Adrenal gland (tissue), 19 donors: ENCODE measurements at places on chromosomes 5 and 9. TPM values are rescaled to one million over a fixed set of nuclear protein-coding genes. Genes with fewer than 3 reads are reported as not detected.

GRCh38 chr9:126699401-126699881, 85.7 kb downstream of the LMX1B start:
- H3K4me3 ChIP-seq, result no peak overlapping the region
- peaks cover 5% of the 10 kb centered on the region for H3K27me3 ChIP-seq
- peaks cover 1% of the 10 kb centered on the region for H3K4me1 ChIP-seq
- no peak overlapping the region for H3K27ac ChIP-seq
- H3K36me3 ChIP-seq, result no peaks in the 10 kb centered on the region
- no peak for DNase-seq

GRCh38 chr5:160555581-160555970, 133.9 kb downstream of the PTTG1 start:
- no peak overlapping the region for H3K4me3 ChIP-seq
- no peaks in the 10 kb centered on the region for H3K27me3 ChIP-seq
- H3K27ac ChIP-seq, result no peak overlapping the region
- DNase-seq, result no peak
- no peaks in the 10 kb centered on the region for H3K36me3 ChIP-seq
- H3K4me1 ChIP-seq, result no peaks in the 10 kb centered on the region

DNA sequence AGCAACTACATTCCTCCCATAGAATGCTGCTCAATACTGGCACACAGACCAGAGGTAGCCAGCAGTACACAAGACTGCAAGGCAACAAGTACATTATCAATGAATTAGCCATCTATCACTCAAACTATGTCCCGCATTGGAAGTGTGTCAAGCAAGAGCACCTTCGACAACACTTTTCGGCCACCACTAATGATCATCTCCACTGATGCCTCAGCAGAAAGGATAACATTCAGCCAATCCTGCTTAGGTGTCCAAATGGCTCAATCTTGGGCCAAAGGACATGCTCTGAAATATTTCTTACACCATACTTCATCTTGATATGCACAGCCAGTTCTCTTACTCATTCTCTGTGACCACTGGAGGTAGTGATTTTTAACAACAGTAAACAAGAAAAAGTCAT, 25.0 kb downstream of the SKP1 start:
- no peak overlapping the region for H3K4me3 ChIP-seq
- H3K36me3 ChIP-seq, result peaks cover 73% of the 10 kb centered on the region
- H3K27me3 ChIP-seq, result no peaks in the 10 kb centered on the region
- peak overlapping the region; percentile 67 for H3K27ac ChIP-seq
- H3K4me1 ChIP-seq, result peaks cover 4% of the 10 kb centered on the region

Gene INSL6
- total RNA-seq, result not detected

DNA sequence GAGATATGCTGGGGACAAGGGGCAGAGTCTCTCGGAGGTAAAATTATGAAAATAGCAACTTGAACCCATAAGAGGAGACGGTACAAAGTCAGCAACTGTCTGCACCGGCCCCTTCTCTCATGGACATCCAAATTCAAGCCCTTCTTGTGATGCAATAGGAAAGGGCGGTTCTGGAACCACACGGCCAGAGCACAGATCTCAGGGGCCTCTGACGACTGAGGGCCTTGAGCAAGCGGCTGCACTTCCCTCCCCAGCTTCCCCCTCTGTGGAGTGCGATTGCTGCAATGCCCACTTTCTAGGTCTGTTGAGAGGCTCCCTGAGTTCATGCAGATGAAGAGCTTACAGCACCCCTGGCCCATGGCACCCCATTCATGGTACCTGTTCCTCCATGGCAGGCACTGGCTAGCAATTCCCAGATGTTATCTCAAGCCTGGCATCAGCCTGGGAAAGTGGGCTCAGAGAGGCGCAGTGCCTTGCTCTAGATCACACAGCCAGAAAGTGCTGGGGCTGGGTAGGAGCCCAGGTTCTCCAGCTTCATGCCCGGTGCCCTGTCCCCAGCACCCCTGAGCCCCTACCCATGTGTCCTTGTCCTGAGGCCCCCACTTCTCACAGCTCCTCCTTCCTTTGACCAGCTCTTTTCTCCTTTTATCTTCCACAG, 17.7 kb upstream of the CPLX2 start:
- DNase-seq, result peak; percentile 46
- H3K27ac ChIP-seq, result no peak overlapping the region
- H3K4me1 ChIP-seq, result no peaks in the 10 kb centered on the region
- no peak overlapping the region for H3K4me3 ChIP-seq

Gene TAS2R1
- not detected for total RNA-seq

Gene CDKN2B
- total RNA-seq, result 7.8 TPM

GRCh38 chr9:104088416-104088815, 5.7 kb upstream of the SMC2 start:
- DNase-seq, result no peak
- H3K4me3 ChIP-seq, result no peak overlapping the region
- H3K27me3 ChIP-seq, result no peaks in the 10 kb centered on the region
- no peaks in the 10 kb centered on the region for H3K36me3 ChIP-seq

- no peak overlapping the region for H3K4me3 ChIP-seq
- H3K27ac ChIP-seq, result no peak overlapping the region
- no peak for DNase-seq
Measured at GRCh38 chr5:135075621-135076020, 41.6 kb upstream of the PITX1 start.

GRCh38 chr5:16592255-16592654, 24.5 kb downstream of the RETREG1 start:
- no peak for DNase-seq
- H3K27me3 ChIP-seq, result no peaks in the 10 kb centered on the region
- H3K27ac ChIP-seq, result no peak overlapping the region

Gene SLC25A2
- not detected for total RNA-seq

- no peaks in the 10 kb centered on the region for H3K36me3 ChIP-seq
- H3K27ac ChIP-seq, result no peak overlapping the region
- H3K4me3 ChIP-seq, result no peak overlapping the region
Measured at GRCh38 chr9:109705515-109705914, 74.5 kb upstream of the PALM2AKAP2 start.

DNA sequence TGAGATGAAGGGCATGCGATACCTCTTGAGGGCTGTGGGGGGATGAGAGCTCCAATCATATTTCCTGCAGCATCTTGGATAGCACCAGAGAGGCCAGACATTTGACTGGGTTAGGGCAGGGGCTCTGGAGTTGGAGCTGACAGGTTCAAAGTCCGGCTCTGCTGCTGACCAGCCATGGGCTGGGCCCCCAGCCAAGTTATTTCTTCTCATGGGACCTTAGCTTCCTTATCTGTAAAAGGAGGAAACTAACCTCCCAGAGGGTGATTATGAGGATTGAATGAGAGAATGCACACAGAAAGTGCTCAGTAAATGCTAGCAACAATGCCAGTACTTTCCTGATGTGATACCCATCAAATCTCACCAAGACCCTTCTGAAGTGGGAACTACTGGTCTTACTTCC, 65.2 kb upstream of the SLC25A51 start:
- H3K4me1 ChIP-seq, result peaks cover 10% of the 10 kb centered on the region
- H3K4me3 ChIP-seq, result no peak overlapping the region
- no peak overlapping the region for H3K27ac ChIP-seq
- H3K27me3 ChIP-seq, result no peaks in the 10 kb centered on the region
- peak; percentile 78 for DNase-seq
- no peaks in the 10 kb centered on the region for H3K36me3 ChIP-seq

Gene KCNMB1
- total RNA-seq, result 0.28 TPM

Gene CCDC69
- total RNA-seq, result 123 TPM

- H3K4me1 ChIP-seq, result no peaks in the 10 kb centered on the region
- no peak overlapping the region for H3K27ac ChIP-seq
- no peak for DNase-seq
- no peak overlapping the region for H3K4me3 ChIP-seq
- peaks cover 4% of the 10 kb centered on the region for H3K27me3 ChIP-seq
Measured at GRCh38 chr9:36935332-36935731, 98.7 kb downstream of the PAX5 start.

DNA sequence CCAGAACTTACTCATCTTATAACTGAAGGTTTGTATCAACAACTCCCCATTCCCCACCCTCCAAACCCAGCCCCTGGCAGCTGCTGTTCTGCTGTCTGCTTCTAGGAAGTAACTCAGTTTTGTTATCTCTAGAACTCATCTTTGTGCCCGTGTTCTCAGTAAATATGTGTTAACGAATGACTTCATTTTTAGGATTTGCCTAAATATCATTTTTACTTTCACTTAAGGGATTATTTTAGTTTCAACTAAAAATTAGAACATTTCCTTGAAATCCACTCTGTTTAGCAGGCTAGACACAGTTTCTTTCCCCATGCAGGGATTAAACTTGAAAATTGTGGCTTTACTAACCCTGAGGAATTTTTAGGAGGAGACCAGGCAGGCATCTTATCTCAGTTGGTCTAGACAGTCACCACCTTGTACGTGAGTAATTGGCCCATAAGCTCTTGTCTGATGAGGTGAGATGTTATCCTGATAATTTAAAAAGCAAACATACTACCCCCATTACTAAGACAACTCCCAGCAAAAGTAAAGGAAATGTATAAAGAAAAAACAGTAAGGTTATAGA, 68.2 kb upstream of the TNFAIP8 start:
- H3K36me3 ChIP-seq, result no peaks in the 10 kb centered on the region
- no peak for DNase-seq
- no peak overlapping the region for H3K27ac ChIP-seq

DNA sequence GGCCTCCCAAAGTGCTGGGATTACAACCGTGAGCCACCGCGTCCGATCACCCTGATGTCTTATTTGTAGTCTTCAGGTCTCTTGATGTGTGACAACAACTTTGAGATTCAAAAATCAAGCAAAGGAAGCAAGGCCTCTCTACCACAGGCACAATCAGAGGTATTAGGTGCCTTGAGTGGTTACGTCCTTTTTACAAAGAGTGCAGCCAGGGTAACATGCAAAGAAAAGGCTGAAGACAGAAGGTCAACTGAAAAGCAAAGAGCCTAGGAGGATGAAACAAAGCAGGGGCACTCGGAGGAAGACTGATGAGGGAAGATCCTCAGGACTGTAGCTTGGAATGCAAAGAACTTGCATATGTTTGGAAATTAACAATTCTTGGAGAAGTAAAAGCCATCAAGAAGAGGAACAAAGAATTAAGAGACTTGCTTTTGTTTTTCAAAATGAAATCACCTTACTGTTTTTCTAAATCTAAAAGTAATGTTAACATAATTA, 362.1 kb downstream of the EBF1 start:
- no peak overlapping the region for H3K4me3 ChIP-seq
- no peaks in the 10 kb centered on the region for H3K36me3 ChIP-seq
- H3K27ac ChIP-seq, result no peak overlapping the region
- DNase-seq, result no peak
- H3K4me1 ChIP-seq, result no peaks in the 10 kb centered on the region
- H3K27me3 ChIP-seq, result no peaks in the 10 kb centered on the region

- peaks cover 20% of the 10 kb centered on the region for H3K27me3 ChIP-seq
- H3K4me3 ChIP-seq, result no peak overlapping the region
- H3K4me1 ChIP-seq, result no peaks in the 10 kb centered on the region
Measured at GRCh38 chr9:21982861-21983560, 11.2 kb downstream of the CDKN2A start.

DNA sequence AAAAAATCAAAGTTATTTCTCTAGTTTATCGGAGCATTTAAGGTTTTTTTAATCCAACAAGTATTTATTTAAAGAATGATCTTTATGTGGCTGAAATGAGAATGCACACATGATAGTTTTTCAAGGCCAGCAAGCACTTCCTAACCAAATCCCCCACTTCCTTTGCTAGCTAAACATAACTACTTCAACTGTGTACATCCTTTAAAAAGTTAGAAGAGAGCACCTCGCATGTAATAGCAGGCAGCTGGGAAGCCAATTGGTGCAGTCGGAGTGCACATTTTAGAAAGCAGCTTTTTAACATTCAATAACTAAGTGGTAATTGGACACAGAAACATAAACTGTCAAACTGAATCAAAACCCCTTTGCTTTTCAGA, 245.7 kb downstream of the BNC2 start:
- H3K4me1 ChIP-seq, result no peaks in the 10 kb centered on the region
- no peak overlapping the region for H3K27ac ChIP-seq
- no peaks in the 10 kb centered on the region for H3K36me3 ChIP-seq
- H3K4me3 ChIP-seq, result no peak overlapping the region
- DNase-seq, result no peak

DNA sequence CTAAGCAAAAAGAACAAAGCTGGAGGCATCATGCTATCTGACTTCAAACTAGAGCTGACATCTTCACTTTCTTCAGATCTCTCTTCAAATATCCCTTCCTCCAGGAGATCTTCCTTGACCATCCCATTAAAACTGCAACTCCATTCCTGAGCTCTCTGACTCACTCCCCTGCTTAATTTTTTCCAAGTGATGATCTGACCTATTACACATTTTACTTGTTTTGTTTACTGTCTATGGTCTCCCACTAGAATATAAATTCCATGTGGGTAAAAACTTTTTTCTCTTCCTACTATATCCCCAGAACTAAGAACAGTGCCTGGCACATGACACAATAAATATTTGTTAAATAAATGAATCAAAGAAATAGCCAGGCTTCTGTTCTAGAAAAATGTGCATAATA, 87.5 kb downstream of the SLIT3 start:
- H3K4me3 ChIP-seq, result no peak overlapping the region
- H3K36me3 ChIP-seq, result no peaks in the 10 kb centered on the region
- no peak overlapping the region for H3K27ac ChIP-seq

DNA sequence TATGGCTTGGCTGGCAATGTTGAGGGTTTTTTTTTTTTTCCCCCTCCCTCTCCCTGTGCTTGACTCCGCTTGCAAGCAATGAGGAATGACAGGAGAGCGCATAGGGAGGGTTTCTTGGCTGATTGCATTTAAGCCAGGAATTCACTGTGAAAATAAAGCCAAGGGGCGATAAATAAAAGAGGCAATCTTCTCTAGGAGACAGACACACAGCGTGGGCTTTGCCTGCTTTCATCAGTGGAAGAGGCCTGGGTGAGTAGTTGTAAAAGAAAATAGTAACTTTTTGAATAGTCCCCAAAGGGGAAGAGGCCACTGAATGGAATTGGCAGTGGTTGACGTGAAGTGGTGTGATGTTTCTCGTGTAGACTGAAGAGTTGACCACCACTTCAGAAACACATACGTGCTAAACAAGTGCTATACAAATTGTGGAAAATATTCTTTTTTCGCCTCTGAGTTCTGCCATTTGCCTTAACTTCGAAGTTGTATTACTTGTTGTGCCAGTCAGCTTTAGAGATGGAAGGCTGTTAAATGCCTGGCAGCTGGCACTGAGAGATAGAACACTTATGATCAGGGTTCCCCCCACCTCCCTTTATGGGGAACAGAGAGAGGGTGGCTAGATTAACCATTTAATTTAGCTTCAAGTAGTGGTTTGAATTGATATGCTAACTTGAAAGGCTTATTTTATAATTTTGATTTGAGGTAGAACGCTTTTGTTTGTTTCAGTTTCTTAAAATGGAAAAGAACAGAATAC, 3.0 kb downstream of the ZSWIM6 start:
- no peak overlapping the region for H3K27ac ChIP-seq
- no peak for DNase-seq
- H3K27me3 ChIP-seq, result no peaks in the 10 kb centered on the region
- H3K4me3 ChIP-seq, result no peak overlapping the region
- H3K4me1 ChIP-seq, result peaks cover 25% of the 10 kb centered on the region
- no peaks in the 10 kb centered on the region for H3K36me3 ChIP-seq

DNA sequence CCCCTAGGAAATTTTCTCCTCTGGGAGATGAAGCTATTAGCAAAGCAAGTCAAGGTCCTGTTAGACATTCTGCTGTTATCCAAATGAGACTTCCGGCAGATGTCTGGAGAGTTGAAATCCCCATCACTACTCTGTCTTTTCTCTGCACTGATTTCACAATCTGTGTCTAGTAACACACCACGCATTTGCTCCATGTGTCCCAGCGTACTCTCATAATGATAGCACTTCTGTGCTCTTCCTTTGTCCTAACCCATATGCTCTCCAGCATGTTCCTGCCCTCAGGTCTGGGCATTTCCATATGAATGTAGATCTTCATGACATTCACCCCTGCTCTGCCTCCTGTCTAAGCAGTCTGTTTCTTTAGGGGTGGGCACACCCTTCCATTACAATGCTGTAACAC, 1949.0 kb upstream of the WWC1 start:
- H3K27me3 ChIP-seq, result no peaks in the 10 kb centered on the region
- no peak overlapping the region for H3K27ac ChIP-seq
- no peaks in the 10 kb centered on the region for H3K36me3 ChIP-seq
- DNase-seq, result no peak

Gene DNAJC18
- total RNA-seq, result 13.5 TPM
